ENCODE measurements at places on chromosomes 16 and 17.
A peak's percentile ranks its signal among the peaks of the same experiment; 100 is the strongest.

DNA sequence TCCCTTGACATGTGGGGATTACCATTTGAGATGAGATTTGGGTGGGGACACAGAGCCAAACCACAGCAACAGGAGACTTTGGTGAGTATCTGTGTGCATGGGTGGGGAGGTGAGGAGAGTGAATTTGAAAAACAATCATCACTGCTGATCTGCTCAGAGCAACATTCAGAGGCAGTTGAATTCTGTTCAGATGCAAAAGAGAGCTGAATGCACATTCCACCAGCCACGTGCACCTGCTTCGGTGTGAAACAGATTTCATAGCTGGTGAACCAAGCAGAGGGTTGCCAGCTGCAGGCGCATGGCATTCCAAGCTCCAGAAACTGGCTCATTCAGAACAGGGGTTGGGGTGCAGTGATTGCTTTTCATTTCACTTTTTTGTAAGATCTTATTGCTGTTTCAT lies 233.1 kb upstream of the FOXF1 start:
- no peak for DNase-seq

GRCh38 chr17:8681170-8681949 lies 50.8 kb upstream of the MYH10 start:
- DNase-seq: no peak

GRCh38 chr17:27596566-27597187 lies 34.3 kb upstream of the LGALS9 start:
- no peak for DNase-seq

DNA sequence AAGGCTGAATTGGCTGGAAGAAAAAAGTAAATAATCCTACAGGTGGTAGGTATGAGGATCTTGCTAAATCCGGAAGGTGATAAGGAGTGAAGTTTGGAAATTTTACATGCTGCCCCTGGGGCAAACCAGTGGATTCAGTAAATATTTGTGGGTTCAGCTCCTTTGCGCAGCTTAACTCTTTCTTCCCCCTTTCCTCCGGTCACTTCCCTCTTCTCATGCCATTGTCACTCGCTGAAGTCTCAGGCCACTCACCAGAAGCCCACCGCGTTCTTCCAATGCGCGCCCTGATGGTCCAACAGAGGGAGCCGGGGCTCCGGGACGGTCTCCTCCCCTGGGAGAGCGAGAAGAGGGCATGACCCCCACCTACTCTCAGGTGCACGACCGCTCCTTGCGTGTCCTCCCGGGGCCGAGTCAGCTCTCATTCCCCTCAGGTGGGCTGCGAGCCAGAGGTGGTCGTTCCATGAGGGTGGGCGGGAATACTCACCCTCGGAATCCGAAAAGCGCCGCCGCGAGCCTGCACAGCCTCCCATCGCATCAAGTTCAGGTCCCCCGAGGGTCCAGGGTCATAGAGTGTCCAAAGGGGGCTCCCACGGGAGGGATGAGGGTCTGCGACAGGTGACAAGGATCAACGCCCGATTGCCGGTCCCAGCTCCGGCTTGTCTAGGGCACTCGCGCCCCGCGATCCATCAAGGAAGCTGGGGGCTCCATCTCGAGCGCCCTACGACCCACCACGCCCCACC lies 474 bp downstream of the CLN3 start:
- peak; percentile 4 for DNase-seq

- no peak for DNase-seq
Observed at GRCh38 chr17:71741836-71742235, 379.0 kb upstream of the SOX9 start.

- DNase-seq: no peak
Observed at GRCh38 chr17:45768000-45768399, 16.1 kb upstream of the CRHR1 start.

DNA sequence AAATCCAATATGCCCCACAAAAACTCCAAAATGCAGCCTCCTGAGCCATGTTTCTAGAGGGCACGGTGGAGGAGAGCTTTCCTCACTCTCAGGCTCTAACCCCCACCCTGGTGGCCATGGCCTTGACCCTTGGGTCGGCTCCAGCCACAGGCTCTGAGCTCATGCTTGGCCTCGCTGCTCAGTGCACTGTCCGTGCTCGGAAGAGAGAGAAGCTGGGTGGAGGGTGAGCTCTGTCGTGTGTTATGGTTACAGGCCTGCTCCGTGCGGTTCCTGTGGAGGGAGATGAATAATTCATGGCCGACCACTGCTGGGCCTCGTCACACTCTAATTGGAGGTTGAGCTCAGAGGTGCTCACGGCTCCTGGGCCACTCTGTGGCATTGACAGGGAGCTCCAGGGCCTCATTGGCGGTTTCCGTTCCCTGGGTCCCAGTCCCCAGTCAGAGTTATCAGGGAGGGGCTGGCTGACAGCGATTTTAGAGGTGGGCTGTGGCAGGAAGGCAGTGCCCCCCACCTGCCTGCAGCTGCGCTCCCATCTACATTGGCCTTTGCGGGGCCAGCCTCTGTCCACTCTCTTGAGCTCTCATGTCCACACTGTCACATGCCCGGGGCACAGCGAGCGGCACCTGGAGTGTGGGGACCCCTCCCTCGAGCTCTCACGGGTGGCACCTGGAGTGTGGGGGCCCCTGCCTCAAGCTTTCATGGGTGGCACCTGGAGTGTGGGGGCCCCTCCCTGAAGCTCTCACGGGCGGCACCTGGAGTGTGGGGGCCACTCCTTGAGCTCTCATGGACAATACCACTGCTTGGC lies 24.9 kb downstream of the ACSF3 start:
- no peak for DNase-seq

DNA sequence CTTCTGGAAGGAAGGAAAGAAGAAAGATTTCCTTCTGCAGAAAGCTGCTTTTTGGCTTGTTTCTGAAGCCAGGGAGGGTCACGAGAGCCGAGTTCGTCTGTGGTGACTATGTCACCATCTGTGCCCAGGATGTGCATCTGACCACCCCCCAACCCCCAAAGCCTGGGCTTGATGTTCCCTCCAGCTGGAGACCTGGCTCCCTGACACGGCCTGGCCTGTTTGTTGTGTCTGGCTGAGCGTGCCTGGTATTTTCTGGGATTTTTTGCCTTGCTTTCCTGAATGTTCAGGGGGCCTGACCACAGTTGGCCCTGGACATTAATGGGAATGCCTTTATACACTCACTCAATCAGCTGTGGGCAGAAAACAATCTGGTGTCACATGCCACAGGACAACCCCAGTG lies 38.9 kb downstream of the LGALS9 start:
- no peak for DNase-seq

GRCh38 chr16:54268766-54269165 lies 17.8 kb downstream of the IRX3 start:
- no peak for DNase-seq

DNA sequence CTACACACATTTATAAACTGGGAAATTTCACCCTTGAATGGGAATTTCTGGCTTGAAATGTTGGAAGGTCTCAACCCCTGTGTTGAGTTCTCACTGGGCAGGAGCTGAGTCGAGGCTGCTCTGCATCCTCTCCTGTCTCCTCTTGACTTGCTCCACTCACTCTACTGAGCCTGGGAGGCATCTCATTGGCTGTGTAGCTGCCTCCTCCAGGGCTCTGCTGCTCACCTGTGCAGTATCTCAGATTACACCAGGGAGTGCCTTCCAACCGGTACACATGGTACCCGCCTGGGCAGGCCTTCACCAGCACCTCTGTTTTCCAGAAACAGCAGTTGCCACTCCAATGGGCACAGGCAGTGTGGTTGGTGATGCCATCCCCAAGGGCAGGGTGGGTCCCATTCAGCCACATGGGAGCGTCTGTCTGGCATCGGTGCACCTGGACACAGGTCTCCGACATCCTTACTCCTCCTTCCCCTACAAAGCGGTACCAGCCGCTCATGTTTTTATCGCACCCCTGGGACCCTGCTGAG lies 3.7 kb downstream of the GP2 start:
- DNase-seq: no peak

- DNase-seq: no peak
Observed at GRCh38 chr16:30787613-30788378, 791 bp upstream of the ZNF629 start.

GRCh38 chr16:22126037-22126558 lies 33.8 kb downstream of the VWA3A start:
- DNase-seq: no peak

GRCh38 chr17:47802341-47803022 lies 19.1 kb downstream of the OSBPL7 start:
- no peak for DNase-seq

DNA sequence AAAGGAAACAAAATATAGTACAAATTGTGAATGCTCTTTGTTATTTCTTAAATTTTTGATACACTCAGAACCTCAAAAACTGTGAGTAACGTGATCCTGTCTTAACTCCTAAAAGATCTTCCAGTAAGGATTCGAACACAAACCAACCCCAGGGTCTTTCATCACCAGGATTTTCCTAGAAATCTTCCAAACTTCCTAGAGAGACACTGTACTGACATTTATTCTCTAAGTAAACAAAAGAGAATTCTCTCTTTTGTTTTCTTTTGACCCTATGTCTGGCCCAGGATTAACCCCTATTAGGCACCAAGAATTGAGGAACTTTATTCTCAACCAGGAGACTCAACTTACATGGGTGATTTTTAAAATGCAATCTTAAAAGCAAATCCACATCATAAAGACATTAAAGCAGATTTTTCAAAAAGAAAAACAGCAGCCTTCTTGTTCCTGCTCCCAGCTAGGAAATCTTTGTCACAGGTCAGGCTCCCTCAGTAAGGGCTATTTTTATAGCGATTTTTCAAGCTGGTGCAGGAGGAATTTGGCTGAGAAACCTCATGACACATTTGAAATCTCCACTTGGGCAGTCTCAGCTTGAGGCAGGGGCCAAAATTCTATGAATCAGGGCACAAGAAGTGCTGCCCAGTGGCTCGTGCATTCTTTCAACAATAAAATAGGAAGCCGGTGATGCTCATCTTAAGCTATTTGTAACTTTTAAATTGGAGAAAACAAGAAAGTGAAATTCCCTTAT lies 6.2 kb upstream of the SMG1 start:
- no peak for DNase-seq

DNA sequence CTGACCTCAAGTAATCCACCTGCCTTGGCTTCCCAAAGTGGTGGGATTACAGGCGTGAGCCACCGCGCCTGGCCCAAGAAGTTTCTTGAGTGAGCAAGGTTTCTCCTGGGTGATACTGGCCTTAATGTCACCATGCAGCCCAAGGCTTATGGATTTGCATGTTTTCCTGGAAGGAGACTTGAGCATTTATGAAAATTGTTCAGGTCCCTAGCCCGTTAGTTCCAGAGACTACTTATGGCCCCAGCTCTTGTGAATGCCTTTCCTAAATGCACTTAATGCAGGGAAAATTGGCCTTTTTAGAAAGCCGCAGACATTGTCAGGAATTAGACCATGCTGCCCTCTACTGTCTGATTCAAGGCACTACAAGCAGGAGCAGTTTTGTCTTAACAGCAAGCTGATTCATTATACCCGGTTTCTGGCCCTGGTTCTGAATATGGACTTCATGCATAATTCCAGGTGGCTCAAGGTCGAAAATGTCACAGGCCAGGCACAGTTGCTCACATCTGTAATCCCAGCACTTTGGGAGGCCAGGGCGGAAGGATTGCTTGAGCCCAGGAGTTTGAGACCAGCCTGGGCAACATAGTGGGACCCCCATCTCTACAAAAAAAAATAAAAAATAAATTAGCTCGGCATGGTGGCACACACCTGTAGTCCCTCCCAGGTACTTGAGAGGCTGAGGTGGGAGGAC lies 91.3 kb downstream of the SNX29 start:
- no peak for DNase-seq

- DNase-seq: no peak
Observed at GRCh38 chr17:73589363-73589980, 54.8 kb downstream of the SDK2 start.

DNA sequence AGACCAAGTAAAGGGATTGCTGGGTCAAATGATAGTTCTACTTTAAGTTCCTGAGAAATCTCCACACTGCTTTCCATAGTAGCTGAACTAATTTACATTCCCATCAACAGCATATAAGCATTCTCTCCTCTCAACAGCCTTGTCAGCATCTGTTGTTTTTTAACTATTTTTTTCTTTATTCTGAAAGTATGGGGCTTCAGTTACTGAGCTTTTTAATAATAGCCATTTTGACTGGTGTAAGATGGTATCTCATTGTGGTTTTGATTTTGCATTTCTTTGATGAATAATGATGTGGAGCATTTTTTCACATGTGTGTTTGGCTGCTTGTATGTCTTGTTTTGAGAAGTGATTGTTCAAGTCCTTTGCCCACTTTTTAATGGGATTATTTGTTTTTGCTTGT lies 2.5 kb downstream of the KRTAP2-2 start:
- DNase-seq: no peak

- peak; percentile 2 for DNase-seq
Observed at GRCh38 chr16:79451196-79451816, 149.2 kb downstream of the MAF start.

DNA sequence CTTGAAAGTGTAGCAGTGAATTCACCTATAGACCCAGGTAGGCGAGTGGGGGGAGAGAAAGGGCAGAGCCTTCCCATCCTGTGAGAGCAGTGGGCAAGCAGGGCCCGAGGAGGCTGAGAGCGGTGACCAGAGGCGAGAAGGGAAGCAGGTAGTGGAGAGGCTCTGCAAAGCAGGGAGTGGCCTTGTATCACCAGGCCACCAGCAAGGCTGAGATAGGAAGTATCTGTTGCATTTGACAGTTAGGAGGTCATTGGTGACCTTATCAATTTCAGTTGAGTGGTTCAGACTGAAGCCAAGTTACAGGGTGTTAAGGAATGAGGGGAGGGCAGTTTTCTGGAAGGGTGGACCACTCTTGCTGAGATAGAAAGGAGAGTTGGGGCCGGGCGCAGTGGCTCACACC lies 10.7 kb upstream of the HSD3B7 start:
- DNase-seq: no peak

GRCh38 chr17:4229627-4230541 lies 33.9 kb downstream of the ANKFY1 start:
- no peak for DNase-seq

DNA sequence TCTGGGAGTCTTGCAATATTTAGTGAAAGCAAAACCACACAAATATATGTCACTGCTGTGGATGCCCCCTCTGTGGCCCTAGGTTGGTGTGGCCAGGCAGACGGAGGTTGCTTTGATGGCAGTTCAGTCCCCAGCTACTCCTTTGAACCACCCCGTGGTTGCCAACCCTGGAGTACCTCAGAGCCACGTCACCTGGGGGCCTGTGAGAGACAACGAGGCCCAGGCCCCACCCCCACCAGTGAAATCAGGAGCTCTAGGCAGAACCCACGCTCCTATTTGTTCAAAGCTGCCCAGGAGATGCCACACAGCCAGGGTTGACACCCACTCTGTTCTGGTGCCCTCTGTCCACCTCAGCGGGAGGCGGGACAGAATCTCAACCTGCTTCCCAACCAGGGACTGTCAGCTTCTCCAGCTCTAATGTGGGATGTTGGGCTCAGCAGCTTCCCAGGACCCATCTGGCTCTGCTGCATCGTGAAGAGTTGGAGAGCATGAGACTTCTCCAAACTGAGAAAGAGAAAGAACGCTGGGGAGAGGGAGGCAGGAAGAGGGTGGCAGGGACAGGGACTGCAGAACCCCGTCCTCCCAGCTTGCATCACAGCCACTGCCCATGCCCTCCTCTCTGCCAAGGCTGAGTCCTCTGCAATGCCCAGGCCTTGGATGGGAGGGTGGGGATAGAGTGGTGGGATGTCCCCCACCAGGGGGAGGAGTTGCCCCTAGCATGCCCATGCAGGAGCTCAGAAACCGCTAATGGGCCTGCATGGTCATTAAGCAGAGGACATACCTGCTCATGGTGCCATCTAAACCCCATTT lies 81.8 kb downstream of the C16orf78 start:
- DNase-seq: no peak

- DNase-seq: peak; percentile 13
Observed at GRCh38 chr17:47615766-47616424, 33.8 kb upstream of the KPNB1 start.
